Panc1 (cell line): ENCODE measurements at places on chromosomes 11 and 22. TPM values are rescaled to one million over a fixed set of nuclear protein-coding genes. Genes with fewer than 3 reads are reported as not detected.

CCDC89 gene
- total RNA-seq = 1.7 TPM

DNA sequence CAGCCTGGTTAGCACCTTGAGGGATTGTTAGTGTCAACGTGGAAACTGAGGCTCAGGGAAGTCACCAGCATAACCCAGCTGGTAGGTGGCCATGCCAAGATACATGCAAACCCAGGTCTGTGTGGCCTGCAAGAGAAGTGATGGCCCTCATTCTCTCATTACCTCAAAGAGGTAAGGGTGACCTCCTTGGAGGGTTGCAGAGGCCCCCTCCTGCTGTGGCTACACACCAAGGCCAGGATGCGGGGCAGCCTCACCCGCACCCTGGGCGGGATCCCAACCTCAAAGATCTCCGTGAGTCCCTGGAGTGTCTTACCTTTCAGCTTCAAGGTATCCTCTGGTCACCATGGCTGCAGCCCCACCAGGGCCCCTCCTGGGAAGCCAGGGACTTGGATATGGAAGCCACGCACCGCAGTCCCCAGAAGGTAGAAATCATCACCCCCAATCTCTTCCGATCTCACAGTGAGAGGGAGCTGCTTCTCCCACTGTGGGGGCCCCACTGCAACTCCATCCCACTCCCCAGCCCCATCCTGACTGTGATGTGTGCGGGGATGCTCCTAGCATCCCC lies 95.4 kb downstream of the MORC2 start:
- DNase-seq = no peak
- H3K4me3 ChIP-seq = no peak overlapping the region
- no peak overlapping the region for H3K27ac ChIP-seq
- H3K36me3 ChIP-seq = no peaks in the 10 kb centered on the region
- no peaks in the 10 kb centered on the region for H3K27me3 ChIP-seq

DNA sequence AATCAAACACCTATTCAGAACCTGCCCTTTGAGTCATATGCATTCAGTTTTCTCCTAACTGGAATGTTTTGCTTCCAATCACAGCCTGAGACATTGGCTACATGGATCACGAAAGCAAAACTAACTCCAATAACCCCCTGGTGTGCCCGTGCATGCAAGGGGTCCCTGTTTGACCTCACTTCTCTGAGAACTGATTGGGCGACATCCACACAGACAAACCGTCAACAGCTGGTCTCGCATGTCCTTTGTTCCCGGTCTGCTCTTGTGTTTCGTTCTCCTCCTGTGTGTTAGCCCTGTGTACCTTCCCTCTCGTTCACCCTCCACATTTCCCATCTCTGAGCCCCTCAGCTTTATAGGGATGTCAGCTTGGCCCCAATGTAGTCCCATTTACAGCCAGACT lies 67.2 kb upstream of the TTC12 start:
- no peak overlapping the region for H3K4me3 ChIP-seq
- peaks cover 29% of the 10 kb centered on the region for H3K27me3 ChIP-seq
- H3K27ac ChIP-seq = no peak overlapping the region
- no peaks in the 10 kb centered on the region for H3K36me3 ChIP-seq
- no peaks in the 10 kb centered on the region for H3K4me1 ChIP-seq

DNA sequence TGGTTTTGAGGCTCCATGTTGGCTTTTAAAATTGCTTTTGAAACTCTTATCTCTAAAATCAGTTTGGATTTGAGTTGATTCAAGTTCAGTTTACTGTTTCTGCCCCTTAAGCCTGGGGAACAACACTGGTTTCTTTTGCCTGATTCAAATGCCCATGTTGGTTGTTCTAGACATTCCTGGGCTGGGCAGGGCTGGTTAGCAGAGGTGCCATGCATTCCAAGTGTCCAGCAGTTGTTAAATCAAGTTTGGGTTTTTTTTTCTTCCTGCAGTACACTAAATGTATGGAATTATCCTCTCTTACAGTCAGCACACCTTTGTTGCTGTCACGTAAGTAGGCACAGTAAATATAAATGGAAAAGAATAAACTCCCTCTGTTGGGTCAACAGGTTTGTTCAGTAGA lies 67.2 kb upstream of the MTMR2 start:
- no peak overlapping the region for H3K27ac ChIP-seq
- no peaks in the 10 kb centered on the region for H3K27me3 ChIP-seq
- no peak overlapping the region for H3K4me3 ChIP-seq
- no peaks in the 10 kb centered on the region for H3K4me1 ChIP-seq
- DNase-seq = no peak

GRCh38 chr11:57387289-57388030 lies 3.0 kb downstream of the PRG2 start:
- H3K4me3 ChIP-seq = no peak overlapping the region
- DNase-seq = no peak
- peaks cover 21% of the 10 kb centered on the region for H3K27me3 ChIP-seq
- no peaks in the 10 kb centered on the region for H3K4me1 ChIP-seq

GRCh38 chr22:33393432-33393831 lies 335.3 kb upstream of the SYN3 start:
- H3K4me3 ChIP-seq = no peak overlapping the region
- no peak overlapping the region for H3K27ac ChIP-seq
- H3K4me1 ChIP-seq = no peaks in the 10 kb centered on the region
- H3K27me3 ChIP-seq = no peaks in the 10 kb centered on the region
- DNase-seq = no peak
